ENCODE measurements at places on chromosomes 13 and 19.

- DNase-seq = no peak
Measured at GRCh38 chr13:73035660-73036059, 23.1 kb upstream of the KLF5 start.

- no peak for DNase-seq
Measured at GRCh38 chr13:110485604-110486003, 75.9 kb downstream of the RAB20 start.

DNA sequence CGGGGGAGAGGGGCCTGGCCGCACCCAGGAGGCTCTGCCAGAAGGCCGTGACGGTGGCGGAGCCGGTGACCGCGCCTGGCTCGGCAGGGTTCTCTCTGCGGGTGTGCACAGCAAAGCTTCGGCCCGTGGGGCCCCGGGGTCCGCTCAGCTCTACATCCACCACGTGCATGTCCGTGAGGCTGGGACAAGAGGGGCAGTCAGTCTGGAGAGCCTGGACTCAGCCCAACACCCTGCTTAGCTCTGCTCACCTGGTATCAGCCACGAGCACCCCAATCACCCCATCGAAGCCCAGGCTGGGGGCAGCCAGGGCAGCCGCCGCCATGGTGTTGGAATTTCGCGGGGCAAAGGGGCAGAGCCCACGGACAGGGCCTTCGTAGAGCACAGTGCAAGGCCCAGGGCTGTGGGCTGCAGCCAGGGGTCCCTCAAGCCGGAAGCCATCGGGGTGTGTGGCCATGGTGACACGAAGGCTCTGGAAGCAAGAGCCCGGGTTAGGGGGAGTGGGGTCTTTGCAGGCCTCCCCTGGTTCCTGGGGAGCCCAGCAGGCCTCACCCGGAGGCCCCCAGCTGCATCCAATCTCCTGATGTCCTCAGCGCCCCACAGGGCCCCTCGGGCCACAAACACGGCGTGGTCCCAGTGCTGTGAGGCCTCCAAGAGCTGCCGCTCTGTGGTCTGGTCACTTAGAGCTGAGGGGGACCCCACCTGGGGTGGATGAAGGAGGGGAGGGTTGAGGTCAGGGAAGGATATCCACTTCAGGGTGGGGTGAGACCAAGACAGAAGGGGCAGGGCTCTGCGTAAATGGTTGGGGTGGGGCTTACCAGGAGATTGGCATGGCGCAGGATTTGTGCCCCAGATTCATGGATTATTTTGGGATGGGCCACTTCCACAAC is 1.4 kb downstream of the ASPDH start:
- peak; percentile 43 for DNase-seq

DNA sequence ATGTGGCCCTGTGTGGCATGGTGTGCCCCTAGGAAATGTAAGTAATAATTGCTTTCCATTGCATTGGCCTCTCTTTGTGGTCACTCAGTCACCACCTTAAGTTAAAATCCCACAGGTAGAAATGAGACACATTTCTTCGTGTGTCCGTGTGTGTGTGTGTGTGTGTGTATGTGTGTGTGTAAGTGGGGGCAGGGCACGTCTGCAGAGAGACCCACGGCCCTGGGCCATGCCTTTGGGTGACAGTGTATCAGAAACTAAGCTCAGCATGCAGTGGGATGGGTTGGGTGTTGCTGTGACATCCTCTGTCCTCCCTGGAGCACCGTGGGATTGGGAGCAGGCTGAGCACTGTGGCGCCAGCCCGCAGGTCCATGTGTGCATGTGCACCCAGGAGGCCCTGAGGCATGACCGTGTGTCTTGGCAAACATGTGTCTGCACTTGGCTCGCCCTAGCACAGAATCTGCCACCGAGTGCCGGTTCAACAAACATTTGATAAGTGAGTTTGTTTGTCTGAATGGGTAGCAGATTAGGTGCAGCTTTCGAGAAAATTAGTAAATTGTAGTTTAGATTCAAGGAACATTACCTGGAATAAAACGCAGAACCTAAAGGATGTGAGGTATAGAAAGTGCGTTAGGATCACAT is 91.8 kb downstream of the WTIP start:
- no peak for DNase-seq

GRCh38 chr19:51565583-51565982 is 5.5 kb upstream of the ZNF175 start:
- DNase-seq = no peak

DNA sequence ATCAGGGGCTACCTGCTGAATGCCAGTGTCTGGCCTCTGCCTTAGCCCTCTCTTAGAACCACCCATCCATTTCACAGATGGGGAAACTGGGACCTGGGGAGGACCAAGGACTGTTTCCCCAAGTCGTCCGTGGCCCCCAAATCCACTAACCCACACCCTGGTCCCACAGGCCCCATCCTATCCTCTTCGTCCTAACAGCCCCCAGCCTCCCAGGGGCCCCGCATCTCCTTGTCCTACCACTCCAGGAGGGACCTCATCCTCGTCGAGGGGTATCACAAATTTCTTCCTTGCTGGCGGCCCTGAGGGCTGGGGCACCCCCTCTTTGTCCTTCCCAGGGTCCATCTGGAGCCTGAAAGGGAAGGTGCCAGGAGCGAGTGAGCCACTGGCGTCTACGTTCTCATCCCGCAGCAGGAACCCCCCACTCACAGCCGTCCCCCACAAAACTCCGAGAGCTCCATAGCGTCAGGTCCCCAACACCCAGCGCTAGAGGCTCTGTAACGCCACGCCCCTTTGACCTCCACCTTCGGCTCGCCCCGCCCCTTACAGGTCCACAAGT is 606 bp downstream of the ERCC1 start:
- DNase-seq = no peak

- DNase-seq = peak; percentile 53
Measured at GRCh38 chr19:1513499-1514294, 878 bp upstream of the ADAMTSL5 start.

DNA sequence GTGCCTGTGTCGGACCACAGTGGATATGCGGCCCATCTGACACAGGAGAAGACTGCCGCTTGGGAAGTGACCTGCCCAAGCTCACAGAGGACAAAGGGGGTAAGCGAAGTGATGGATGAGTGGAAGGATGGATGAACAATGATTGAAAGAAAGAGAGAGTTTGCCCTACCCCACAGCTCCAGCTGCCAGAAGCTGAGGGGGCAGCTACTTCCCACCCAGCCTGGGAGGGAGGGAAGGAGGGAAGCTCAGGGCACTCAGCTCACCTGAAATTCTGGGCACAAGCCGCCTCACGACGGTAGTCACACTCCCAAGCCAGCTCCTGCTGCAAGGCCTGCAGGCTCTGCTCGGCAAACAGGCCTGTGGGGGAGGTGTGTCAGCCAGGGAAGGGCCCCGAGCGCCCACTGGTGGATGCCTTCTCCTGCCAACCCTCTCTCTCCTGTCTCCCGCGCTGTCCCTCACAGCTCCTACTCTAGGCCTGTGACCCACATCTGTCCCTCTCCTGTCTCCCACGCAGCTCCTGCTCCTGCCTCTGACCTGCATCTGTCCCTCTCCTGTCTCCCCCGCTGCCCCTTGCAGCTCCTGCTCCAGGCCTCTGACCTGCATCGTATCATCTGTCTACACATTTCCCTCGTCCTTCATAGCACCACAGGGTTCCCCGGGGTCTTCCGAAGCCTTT is 12.0 kb upstream of the NUMBL start:
- no peak for DNase-seq

- no peak for DNase-seq
Measured at GRCh38 chr13:63460462-63461090, 2044.9 kb upstream of the PCDH20 start.

DNA sequence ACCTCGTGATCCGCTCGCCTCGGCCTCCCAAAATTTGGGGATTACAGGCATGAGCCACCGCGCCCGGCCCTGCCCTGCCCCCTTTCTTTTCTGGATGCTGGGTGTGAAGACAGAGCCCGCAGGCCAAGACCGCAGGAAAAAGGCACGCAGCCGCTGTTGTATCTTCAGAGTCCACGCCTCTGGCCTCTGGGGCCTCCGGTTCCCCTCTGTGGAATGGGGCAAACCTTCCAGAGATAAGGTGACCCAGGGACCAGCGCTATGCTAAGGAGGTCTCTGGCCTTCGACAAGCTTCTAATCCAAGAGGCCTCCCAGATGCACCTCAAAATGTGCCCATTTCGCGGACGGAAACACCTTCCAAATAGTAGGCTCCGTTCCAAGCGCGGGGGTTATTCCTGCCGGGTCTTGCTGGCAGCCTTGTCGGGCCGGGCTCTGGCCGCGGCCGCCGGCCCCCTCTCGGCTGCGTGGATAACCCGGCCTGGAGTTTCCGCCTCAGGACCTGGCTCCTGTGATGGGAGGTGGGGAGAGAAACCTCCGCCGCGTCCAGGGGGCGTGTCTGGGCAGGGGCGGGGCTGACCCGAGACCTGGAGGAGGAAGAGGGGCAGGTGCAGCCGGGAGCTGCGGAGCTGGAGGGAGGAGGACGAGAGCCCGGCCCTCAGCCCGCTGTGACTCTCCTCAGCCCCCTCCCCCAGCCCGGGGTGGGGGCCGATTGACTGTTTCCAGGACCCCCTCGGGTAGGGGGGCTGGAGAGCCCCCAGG is 13.1 kb downstream of the TJP3 start:
- peak; percentile 85 for DNase-seq

- DNase-seq = no peak
Measured at GRCh38 chr13:95874286-95874685, 178.9 kb downstream of the UGGT2 start.

DNA sequence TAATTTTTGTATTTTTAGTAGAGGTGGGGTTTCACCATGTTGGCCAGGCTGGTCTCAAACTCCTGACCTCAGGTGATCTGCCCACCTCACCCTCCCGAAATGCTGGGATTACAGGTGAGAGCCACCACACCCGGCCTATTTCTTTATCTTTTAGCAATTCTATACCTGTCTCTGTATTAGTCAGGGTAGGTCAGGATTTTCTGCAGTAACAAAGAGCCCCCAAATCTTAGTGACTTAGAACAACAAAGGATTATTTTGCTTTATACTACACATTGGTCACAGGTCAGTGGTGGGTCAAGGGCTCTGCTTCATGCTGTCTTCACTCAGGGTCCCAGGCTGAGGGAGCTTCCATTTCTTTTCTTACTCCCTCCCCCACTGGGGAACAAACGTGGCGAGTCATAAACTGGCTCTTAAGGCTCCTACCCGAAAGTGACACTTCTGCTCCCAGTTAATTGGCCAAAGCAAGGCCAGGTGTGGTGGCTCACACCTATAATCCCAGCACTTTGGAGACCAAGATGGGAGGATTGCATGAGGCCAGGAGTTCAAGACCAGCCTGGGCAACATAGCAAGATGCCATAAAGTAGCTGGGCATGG is 6.8 kb downstream of the ITPKC start:
- no peak for DNase-seq

GRCh38 chr13:67049744-67050143 is 180.4 kb downstream of the PCDH9 start:
- no peak for DNase-seq
